Kidney (tissue), 22 donors: ENCODE measurements at places on chromosomes 5 and 9. TPM values are rescaled to one million over a fixed set of nuclear protein-coding genes. Genes with fewer than 3 reads are reported as not detected.

Gene RAB14
- total RNA-seq, result 78.6 TPM

Gene FOXD4
- 0.60 TPM for total RNA-seq

Gene PPP2R2B
- 4.0 TPM for total RNA-seq

Gene INVS
- 19.7 TPM for total RNA-seq

Gene SLC36A2
- total RNA-seq, result 1.8 TPM

Gene ZNG1C
- total RNA-seq, result 30.4 TPM

Gene TMEM232
- total RNA-seq, result 11.3 TPM

Gene WHRN
- 14.8 TPM for total RNA-seq

Gene PRDM9
- total RNA-seq, result not detected

Gene ZFP2
- total RNA-seq, result 2.7 TPM

Gene AHRR
- 1.7 TPM for total RNA-seq

Gene BARHL1
- not detected for total RNA-seq

Gene CPEB4
- total RNA-seq, result 73.0 TPM

Gene NUTM2G
- total RNA-seq, result not detected

Gene GGTA1
- 11.0 TPM for total RNA-seq

Gene PCDHB2
- total RNA-seq, result 2.9 TPM

Gene DNAH5
- total RNA-seq, result 16.4 TPM

Gene LHX3
- total RNA-seq, result not detected

Gene GBGT1
- total RNA-seq, result 21.6 TPM

Gene PIP5K1B
- 10.1 TPM for total RNA-seq

Gene SPATA31D4
- not detected for total RNA-seq

Gene IL5
- not detected for total RNA-seq

Gene HSPB3
- not detected for total RNA-seq

Gene SPOCK1
- total RNA-seq, result 15.7 TPM

Gene ADAMTS2
- total RNA-seq, result 13.6 TPM

Gene NR6A1
- 3.5 TPM for total RNA-seq

Gene GMCL2
- not detected for total RNA-seq

Gene SPEF2
- 19.1 TPM for total RNA-seq

Gene AQP3
- 135 TPM for total RNA-seq

Gene PCDHAC1
- total RNA-seq, result 2.9 TPM

Gene SLC6A7
- total RNA-seq, result not detected

Gene SLC34A3
- 0.13 TPM for total RNA-seq

Gene FBN2
- total RNA-seq, result 1.0 TPM

Gene ZNF483
- 14.5 TPM for total RNA-seq

Gene LCN15
- not detected for total RNA-seq

Gene MAT2B
- total RNA-seq, result 84.4 TPM

Gene TRIM7
- 6.3 TPM for total RNA-seq

Gene PCDHA7
- 1.1 TPM for total RNA-seq

Gene SLC36A3
- not detected for total RNA-seq

Gene SAP30L
- total RNA-seq, result 33.0 TPM

Gene IL9
- not detected for total RNA-seq

Gene ACTBL2
- total RNA-seq, result 0.13 TPM

Gene SNCB
- total RNA-seq, result not detected

Gene FBLL1
- total RNA-seq, result 0.47 TPM

Gene RECK
- 10.4 TPM for total RNA-seq

Gene SLC34A1
- 0.91 TPM for total RNA-seq

Gene LECT2
- total RNA-seq, result not detected

Gene FOXI1
- 5.1 TPM for total RNA-seq

Gene ADAMTS12
- 2.0 TPM for total RNA-seq

Gene RNF14
- total RNA-seq, result 69.3 TPM

Gene CCNG1
- 132 TPM for total RNA-seq

Gene SPAAR
- 5.3 TPM for total RNA-seq
